H54 (cell line): ENCODE measurements at places on chromosomes 16 and 17.

DNA sequence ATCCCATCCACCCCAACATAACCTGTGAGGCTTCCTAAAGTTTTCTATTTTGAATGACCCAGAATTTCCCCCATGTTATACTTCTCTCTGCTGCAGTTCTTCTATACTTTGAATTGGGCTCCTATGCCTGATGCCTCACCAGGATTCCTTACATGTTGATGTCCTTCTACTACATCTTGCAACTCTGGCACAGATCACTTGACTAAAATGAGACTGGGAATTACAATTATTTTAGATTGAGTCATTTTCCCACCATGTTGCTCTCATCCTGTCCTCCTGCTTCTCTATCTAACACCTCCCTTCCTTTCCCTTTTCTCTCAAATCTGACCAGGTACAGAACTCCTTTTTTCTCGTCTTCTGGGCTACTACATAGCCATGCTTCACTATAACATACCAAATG, 314.0 kb upstream of the KCNJ16 start:
- DNase-seq = no peak

GRCh38 chr16:18782697-18783429, 7.3 kb downstream of the RPS15A start:
- no peak for DNase-seq

- no peak for DNase-seq
Observed at GRCh38 chr16:87724490-87725291, 41.1 kb downstream of the KLHDC4 start.

DNA sequence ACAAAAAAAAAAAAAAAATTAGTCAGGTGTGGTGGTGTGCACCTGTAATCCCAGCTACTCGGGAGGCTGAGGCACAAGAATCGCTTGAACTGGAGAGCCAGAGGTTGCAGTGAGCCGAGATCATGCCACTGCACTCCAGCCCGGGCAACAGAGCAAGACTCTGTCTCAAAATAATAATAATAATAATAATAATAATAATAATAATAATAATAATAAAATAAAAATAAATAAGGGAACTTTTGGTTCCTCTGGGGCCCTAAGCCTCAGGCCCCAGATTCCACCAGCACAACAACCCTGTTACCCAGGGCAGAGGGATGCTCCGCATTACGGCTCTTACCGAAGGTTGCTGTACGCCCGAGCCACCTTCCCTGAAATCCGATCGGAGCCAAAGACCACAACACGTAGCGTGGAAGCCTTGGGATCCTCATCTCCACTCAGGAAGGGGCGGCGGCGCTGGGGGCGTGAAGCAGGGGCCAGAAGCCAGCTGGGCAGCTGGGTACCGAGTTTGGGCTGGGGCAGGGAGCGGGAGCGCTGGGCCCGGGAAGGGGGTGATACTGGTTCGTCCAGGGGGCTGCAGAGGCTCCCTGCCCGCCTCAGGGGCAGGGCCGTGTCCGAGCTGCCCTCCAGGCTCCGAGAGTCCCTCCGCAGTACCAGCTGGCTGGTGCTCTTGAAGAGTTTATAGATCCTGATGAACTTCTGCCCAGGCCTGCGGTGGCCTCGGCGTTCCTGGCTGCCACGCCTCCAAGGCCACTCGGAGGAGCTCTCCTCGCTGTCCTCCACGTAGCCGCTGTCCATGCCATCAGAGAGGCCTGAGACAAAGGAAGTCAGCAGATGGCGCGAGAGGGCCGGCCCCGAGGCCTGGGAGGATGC, 20.6 kb upstream of the PIK3R6 start:
- peak; percentile 18 for DNase-seq

DNA sequence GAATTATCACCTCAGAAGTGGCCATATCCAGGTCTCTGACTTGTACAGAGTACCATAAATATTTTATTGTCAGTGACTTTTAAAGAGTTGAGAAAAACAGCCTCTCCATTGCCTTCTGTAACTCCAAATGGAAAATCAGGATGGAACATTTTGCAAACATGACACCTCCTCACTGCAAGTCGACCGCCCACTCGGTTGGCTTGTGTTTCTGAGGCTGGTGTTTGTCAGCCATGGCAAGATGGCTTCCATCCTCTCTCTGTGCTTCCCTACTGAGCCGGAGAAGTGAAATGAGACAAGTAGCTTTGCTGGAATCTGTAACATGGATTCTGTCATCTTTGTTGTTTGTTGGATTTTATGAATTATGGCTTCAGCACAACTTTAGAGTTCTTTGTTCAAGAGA, 172.8 kb downstream of the RBFOX1 start:
- DNase-seq = no peak

DNA sequence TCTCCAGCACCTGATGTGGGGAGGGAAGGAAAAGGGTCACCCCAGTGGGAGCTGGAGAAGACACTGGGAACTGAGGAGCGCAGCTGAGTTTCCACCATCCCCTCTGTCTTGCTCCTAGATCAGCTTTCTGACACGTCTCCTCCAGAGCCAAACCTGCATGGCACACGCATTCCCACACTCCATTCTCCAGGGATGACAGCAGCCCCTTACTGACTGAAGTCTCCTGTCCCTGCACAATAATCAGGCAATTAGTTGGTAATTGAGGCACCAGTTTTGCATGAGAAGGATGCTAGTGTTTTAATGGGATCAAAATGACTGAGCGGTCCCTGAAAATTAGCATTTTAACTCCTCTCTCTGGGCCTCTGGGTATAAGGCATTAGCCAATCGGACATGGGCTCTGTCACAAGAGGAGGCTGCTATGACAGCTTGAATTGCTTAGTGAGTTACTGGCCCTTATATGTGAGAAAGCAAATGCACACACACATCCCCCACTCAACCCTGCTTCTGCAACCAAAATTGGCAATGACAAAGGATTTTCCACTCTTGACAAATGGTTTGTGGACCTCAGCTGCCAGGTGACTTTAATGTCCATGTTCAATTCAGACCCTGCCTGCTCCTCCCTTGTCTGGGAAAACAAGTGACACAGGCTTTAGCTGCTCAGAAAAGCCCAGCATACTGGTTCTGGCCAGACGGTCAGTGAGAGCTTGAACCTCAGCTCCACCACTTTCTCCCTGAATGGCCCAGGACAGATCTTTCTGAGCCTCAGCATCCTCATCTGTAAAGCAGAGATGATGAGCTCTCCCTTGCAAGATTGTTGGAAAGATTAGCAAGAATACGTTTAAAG, 57.2 kb upstream of the SREBF1 start:
- DNase-seq = no peak

DNA sequence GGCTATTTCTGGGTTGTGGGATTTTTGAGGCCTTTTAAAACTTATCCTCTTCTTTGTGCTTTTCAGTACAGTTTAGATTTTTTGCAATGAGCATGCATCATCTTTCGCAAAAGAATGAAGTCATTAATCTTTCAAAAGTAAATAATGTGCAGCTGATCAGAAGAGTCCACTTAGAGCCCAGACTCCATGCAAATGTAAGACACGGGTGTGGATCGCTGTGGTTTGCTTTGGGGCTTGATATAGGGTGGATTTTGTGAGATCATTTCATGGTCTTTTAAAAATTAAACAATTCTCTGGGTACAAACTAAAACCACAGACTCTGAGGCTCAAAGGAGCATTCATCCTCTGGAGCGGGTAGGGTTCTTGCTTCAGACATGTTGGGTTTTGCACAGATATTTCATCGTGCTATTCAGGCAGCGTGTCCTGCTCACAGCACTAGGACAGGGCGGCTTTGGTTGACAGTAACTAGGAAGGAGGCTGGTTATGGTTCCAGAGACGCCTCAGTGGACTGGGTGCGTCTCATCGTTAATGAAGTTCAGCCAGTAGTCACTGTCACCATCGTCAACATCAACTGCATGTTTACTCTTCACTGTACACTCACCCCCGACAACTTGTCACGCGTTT, 129.4 kb upstream of the PLCG2 start:
- DNase-seq = no peak

DNA sequence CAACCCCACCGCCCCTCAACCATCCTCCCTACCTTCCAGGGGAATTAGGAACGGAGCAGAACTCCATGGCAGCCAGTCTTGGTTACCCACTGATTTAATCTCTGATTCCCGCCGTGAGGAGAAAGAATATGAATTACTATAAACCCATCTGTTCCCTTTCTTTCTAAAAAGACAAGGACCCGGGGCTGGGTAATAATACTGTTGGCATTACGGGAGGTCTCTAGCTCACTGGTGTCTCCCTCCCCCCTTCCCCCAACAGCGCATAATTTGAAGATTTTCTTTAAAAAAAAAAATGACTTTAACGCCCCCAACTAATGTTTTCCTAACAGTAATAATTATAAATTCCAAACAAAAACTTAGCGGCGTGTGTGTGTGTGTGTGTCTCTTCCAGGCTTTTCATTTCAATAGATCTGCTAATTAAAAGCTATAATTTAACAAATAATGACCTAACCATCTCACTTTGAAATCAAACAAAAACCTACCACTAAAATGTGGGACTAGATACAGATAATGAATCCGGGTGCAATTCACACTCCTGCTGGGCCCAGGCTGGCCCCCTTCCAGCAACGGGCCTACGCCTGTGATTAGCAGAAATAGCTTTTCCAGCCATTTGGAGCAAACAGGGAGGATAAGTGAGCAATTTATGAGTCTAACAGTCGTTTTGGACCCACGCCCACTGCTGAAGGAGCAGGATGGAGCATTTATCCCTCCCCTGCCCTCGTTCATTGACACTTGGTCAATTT, 18.2 kb upstream of the BHLHA9 start:
- no peak for DNase-seq

GRCh38 chr17:77798031-77798430, 160.5 kb upstream of the TNRC6C start:
- no peak for DNase-seq

DNA sequence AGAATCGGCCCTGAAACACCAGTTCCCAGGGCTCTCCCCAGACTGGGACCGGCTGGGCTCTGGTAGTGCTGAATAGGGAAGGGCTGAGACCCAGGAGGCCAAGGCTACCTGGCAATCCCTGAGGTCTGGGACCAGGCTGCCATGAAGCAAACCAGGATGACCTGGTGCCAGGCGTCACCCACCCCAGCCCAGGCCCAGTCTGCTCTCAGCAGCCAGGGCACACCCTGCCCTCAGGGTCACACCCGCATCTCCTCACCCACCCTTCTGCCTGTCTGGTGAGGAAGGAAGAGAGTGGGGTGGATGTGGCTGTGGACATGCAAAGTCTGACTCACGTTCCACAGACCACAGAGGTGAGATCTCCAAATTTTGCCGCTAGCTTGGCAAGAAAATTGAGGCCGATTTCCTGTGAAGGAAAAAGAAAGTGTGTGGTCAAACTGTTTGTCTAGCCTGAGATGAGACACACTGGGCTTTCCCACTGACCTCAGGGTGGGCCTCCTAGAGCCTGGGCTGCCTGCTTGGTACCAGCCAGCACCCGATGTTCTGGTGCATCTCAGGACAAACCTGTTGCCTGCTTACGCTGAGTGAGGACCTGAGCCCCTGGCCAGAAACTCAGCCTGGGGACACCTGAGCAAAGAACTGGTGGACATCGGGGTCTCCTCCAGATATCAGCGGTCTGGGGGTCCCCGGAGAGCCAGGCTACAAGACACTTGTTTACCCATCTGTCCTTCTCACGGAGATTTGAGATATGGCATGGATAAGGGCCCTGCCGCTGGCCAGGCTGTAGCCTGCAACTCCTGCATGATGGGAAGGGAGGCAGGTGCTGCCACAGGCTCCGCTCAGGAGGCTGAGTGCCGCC, 6.3 kb upstream of the RAB37 start:
- no peak for DNase-seq

DNA sequence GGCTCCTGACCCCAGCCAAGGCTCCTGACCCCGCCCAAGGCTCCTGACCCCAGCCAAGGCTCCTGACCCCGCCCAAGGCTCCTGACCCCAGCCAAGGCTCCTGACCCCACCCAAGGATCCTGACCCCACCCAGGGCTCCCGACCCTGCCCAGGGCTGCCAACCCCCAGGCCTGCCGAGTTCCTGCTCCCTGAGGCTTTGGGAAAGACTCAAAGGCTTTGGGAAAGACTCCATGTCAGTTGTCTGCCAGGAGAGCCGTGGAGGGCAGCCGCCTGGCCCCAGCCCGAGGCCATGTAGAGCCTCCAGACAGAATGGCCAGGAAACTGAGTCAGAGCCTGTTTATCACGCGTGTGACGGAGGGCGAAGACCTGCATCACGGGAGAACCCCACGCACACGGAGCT, 21.1 kb downstream of the CBFA2T3 start:
- no peak for DNase-seq

DNA sequence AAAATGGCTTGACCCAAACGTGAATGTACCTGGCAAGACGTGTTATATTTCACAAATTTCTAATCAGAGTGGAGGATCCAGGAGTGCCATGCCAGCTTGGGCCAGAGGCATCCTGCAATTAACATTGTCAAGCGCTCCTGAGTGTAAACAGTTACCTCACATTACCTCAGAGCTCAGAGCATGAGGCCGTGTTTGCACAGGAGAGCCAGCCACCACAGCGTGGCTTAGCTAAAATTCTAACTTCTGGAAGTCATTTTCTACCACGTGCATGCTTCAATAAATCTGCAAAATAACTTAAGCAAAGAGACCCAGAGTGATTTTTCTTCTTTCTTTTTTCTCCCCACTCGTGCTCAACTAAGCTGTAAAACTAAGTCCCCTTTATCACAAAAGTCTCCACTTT, 769.0 kb downstream of the KCNJ2 start:
- DNase-seq = no peak

GRCh38 chr17:57604771-57605674, 140.1 kb downstream of the CCDC182 start:
- DNase-seq = no peak

GRCh38 chr17:37824534-37825485, 80.0 kb upstream of the HNF1B start:
- peak; percentile 84 for DNase-seq

GRCh38 chr17:63490329-63490728, 13.5 kb downstream of the ACE start:
- no peak for DNase-seq

DNA sequence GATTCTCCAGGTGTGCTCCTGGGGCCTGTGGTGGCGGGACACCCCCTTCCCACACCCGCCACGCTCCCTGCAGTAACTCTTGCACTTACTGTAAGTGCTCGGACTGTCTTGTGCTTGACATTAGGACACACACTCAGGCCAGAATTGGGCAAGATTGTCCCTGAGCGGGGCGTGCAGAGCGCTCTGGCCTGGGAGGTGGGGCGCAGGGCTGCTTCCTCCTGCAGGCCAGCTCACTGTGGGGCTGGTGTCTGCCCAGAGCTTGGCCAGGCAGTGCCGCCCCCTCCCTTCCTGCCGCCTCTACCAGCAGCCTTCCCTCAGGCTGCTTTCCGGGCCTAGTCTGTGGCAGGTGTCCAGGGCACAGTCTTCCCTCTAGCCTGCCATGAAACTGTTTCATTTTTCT, 6.1 kb upstream of the ATP6V0C start:
- DNase-seq = no peak

DNA sequence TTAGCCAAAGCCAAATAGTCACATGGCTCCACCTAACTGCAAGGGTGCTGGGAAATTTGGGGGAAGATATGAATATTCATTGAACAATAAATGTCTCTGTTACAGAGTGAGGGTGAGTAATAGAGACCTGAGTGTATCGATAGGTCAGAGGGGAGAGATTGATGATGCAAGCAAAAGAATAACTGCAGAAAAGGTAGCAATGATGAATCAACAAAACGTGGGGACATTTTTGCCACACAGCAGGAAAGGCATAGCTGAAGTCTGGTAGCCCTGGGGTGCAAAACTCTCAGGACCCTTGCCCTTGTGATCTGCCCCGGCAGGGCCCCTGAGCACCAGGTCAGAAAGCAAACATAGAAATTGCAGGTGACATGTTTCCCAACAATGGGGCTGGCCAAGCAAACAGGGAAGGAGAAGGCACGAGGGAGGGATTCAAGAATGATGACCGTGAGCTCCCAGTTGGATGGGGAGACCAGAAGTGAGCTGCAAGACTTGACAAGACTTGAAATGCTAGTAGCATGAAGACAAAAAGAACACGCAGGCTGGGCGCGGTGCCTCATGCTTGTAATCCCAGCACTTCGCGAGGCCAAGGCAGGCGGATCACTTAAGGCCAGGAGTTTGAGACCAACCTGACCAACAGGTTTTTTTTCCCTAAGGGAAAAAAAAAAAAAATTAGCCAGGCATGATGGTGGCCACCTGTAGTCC, 12.7 kb upstream of the HERPUD1 start:
- DNase-seq = no peak
